ENCODE measurements at places on chromosomes 5 and 9. TPM values are rescaled to one million over a fixed set of nuclear protein-coding genes. Genes with fewer than 3 reads are reported as not detected.

C1QTNF3 gene
- total RNA-seq: not detected

DNA sequence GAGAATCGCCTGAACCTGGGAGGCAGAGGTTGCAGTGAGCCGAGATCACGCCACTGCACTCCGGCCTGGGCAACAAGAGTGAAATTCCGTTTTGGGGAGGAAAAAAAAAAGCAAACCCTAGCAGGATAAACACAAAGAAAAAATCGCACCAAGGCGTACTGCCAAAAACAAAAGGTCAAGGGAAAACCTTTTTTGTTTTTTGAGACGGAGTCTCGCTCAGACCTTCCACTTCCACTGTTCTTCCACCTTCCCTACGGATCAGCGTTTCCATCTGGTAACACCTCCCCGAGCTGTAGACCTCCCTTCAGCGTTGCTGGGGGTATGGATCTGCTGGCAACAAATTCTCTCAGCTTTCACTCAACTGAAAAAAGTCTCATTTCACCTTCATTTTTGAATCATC lies 20.1 kb upstream of the FCN2 start:
- no peak for DNase-seq

DNA sequence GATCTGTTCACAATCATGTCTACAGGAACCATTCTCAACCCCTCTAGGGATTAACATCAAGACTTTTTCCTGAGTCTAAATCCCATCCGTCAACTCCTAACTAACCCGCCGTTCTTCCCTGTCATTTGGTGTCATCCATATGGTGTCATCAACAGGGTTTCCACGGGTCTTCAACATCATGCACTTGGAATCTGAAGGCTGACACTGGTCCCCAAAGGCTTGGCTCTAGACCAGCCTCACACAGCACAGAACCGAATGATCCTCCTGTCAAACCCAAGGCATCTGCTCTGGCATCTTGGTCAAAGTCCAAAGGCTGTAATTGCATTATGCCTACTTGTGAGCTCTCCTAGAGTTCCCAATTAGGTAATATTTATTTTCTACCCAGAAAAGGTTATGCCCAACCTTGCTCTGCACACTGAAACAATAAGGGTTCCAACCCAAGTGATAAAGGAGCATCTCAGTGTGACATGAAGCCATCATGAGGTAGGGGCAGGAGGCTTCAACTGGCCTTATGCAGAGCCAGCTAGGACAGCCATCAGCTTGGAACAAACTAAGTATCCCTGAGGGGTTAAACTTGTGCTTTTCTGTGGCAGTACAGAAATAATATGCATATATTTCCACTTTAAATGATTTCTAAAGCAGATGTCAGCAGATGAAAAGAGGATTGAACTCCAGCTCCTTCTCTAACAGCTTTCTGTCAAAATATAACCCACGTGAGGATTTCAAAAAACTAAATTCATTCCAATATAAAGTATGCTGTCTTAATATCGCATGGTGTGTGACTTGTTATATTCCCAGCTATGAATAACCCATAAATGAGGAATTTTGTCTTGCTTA lies 13.9 kb downstream of the ENC1 start:
- DNase-seq: no peak

BTNL9 gene
- total RNA-seq: not detected

- peak; percentile 30 for DNase-seq
Observed at GRCh38 chr5:155480731-155481131, 467.2 kb downstream of the KIF4B start.

TLX3 gene
- total RNA-seq: not detected

DNA sequence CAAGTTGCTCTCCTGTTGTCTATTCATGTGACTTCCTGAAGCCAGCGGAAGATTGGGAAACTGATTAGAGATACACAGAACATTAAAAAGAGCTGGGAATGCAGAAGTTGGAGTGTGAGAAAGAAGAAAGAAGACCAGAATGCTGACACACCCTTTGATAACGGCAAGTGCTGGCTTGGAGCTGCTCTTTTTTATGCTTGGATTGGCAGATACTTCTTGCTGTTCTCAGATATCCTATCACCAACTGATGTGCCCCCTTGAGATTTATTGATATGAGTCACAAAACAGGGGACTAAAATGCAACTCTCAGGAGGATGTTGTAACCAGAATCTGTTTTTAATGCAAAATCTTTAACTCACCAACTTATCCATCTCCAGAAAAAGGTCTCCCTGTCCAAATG lies 56.0 kb upstream of the ASTN2 start:
- no peak for DNase-seq

Measured in Caki2 (cell line).